ENCODE measurements at places on chromosomes 12 and 14.

DNA sequence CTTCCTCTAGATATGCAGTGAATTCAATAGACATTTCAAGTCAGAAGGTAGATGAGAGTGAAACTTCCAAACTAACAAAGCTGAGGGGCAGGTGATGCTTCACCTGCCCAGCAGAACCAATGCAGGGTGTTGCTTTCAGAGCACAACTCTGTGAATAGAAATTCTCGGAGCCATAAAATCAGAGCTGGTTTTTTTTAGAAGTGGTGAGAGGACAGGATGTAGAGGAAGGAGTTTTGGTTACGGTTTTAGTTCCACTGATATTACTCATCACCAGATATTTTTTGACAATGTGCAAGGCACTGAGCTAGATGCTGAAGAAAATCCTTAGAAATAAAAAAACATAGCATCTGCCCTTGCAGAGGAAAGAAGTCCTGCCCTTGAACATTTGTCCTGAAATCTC, 62.2 kb downstream of the BMP4 start:
- DNase-seq = peak; percentile 46

DNA sequence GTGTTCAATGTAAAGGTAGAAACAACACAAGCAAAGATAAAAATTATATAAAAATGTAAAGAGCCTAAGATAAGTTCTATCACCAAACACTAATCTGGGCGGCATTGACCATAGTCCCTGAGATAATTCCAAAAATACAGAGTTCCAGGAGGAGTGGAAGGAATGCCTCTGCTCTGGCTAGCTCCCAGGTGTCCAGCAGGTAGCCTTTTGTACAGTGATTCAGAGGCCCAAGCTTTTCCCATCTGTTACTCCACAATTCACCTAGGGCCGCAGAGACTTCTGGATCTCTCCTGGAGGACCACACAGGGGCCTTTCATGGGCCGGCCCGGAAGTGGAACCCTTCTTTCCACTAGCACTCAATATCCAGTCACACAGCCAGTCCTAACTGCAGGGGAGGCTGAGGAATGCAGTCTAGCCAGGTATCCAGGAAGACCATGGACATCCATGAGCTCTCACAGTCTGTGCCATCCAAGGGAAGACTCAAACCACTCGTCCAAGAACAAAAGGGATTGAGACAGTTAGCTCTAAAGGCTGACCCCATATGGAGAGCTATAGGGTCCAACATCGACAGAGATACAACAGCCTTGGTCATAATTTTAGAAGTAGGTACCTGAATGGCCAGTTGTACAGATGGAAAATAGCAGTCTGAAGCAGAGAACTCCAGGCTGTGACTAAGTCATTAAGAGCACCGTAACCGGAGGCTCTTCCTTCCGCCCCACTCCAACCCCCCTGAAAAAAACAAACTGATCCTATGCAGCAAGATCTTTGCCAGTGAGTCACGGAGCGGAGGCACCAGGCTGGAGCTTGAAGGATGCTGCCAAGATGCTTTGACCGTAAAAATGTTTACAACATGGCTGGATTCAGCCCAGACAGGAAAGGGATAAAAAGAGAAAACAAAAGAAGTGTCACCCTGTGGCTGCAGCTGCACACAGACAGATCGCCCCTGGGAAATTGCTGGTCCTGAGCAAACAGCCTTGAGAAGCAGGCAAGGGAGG, 204.8 kb downstream of the NUAK1 start:
- DNase-seq = no peak

- DNase-seq = no peak
These were observed 15.9 kb upstream of the PAWR start for GRCh38 chr12:79706676-79707075.

- DNase-seq = no peak
These were observed 87.8 kb downstream of the ZFP36L1 start for GRCh38 chr14:68704736-68705720.

- peak; percentile 42 for DNase-seq
These were observed 87.6 kb downstream of the SEC23A start for GRCh38 chr14:39015360-39015961.

DNA sequence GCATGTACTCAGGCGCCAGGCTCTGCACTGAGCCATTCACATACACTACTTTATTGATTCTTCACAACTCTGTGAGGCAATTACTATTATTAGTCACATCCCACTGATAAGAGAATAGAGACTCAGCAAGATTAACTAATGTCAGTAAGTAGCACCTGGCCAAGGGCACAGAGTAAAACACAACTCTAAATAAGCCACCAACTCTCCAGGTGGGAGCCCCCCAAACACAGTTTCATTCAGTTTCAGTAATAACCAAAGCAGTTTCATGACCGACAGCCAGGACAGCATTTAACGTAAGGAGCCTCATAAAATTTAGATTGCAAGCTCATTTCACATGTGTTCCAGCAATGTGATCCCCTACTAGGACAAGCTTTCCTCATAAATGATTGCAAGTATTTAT, 323.1 kb upstream of the CCDC196 start:
- DNase-seq = no peak

DNA sequence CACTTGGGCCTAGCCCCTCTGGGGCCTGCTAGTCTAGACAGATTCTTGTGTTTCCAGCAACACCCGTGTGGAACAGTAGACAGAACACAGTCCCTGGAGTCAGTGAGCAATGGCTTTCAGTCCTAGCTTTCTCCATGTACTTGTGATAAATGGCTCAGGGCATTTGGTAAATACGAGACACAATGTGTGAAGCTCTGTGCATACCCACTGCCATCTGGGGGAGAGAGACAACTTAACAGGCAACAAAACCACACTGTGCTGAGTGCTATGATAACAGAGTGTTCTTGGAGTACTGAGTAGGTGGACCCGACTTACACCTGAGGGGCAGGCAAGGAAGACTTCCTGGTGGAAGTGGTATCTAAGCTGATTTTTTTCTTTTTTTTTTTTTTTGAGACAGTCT, 86.3 kb upstream of the TBX3 start:
- DNase-seq = no peak

- DNase-seq = no peak
These were observed 51.4 kb upstream of the FZD10 start for GRCh38 chr12:130110914-130111313.

DNA sequence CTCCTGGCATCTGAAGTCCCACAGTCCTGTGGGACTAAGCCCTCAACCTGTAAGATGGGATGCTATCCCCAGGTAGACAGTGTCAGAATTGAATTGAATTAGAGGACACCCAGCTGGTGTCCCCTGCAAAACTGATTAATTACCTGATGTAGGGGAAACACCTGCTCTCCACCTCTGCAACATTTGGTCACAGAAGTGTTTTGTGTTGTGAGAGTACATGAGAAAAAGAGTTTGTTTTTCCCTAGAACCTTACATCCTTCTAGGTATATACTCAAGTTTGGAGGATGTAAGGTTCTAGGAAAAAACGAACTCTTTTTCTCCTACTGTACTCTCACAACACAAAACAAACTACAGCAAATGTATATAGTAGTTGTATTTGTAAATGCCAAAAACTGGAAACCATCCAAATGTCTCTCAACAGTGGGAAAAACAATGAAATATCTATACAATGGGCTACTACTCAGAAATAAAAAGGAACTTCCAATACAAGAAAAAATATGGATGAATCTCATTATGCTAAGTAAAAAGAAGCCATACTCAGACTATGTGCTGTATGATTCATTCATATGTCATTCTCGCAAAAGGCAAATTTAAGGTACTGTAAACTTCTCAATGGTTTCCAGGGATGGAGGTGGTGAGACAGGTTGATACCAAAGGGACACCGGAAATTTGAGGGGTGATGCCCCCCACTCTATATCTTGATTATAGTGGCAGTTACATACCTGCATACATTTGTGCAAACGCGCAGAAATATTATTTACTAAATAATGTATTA, 160.7 kb downstream of the MED13L start:
- DNase-seq = no peak

- DNase-seq = no peak
These were observed 948.8 kb downstream of the TRHDE start for GRCh38 chr12:73220951-73221350.

DNA sequence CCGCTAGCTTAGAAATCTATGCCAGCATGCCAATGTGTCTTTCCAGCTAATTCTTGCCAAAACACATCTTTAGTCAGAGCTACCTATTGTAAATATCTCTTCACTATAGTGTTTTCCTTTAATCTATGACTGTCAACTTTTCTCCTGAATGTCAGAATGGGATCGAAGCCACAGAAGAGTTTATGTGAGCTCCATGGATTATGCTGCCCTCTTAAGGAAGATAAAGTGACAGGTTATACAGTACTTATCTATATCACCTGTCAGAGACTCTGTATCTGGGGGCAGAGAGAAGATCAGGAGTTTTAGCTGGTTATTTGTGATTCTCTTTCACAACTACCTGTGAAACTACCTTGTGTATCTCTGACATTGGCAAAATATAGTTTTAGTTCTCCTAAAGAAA, 204.3 kb upstream of the SEL1L start:
- no peak for DNase-seq

- no peak for DNase-seq
These were observed 126.0 kb downstream of the CHST11 start for GRCh38 chr12:104582739-104583138.

GRCh38 chr12:79547044-79547734, 143.6 kb downstream of the PAWR start:
- no peak for DNase-seq

DNA sequence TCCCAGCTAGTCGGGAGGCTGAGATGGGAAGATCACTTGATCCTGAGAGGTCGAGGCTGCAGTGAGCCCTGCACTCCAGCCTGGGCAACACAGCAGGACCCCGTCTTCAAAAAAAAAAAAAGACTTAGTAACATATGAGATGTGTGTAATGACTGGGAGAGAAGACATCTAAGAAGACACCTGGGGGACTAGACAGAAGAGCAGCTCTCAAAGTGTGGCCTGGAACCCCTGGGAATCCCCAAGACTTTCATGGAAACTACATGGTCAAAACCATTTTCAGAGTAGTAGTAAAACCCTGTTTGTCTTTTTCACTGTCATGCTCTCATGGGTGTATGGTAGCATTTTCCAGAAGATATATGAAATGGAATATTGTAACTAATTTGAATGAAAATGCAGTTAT, 45.3 kb downstream of the R3HDM2 start:
- DNase-seq = no peak

DNA sequence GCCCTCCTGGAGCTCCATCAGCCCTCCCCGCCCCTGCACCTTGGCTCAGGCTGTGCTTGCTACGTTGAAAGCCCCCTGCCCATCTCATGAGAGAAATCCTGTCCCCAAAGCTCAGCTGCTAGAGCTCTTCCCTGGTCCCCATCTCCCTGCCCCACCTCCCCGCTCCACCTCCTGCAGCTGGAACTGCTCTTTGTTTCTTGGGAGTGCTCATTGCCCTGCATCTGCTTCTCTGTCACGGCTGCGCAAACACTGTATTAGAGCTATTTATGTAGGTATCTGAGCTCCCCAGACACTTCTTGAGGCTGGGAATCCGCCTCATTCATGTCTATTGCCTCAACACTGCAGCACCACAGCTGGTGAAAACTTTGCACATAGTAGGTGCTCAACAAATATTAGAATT, 32.8 kb upstream of the PRIMA1 start:
- DNase-seq = no peak

GRCh38 chr12:6929466-6930452, 2.0 kb downstream of the ATN1 start:
- no peak for DNase-seq

- no peak for DNase-seq
These were observed 788 bp upstream of the NGDN start for GRCh38 chr14:23468704-23469126.

GRCh38 chr14:61564618-61565091, 130.7 kb upstream of the HIF1A start:
- no peak for DNase-seq

- no peak for DNase-seq
These were observed 11.9 kb downstream of the TTC9 start for GRCh38 chr14:70653662-70654061.

DNA sequence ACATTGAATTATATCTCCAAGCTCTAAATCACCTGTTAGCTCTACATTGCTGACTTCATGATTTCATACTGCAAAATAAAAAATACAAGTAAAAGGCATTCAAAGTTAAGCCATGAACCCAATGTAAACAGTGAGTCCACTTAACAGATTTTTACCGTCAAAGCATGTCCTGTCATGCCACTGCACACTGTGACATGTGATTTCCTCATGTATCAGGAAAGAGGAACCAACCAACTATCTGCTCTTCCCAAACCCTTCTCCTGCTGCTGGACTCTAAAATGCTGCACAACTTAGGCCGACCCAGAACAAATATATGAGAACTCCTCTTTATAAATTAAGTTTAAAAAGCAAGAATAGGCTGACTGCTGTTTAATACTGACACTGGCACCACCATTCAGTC, 37.5 kb downstream of the TM7SF3 start:
- DNase-seq = no peak

GRCh38 chr14:63996016-63996415, 143.2 kb downstream of the SYNE2 start:
- DNase-seq = no peak

- no peak for DNase-seq
These were observed 287.5 kb downstream of the FOXN3 start for GRCh38 chr14:89129570-89129969.

GRCh38 chr14:51738754-51739153, 87.0 kb downstream of the FRMD6 start:
- DNase-seq = no peak

DNA sequence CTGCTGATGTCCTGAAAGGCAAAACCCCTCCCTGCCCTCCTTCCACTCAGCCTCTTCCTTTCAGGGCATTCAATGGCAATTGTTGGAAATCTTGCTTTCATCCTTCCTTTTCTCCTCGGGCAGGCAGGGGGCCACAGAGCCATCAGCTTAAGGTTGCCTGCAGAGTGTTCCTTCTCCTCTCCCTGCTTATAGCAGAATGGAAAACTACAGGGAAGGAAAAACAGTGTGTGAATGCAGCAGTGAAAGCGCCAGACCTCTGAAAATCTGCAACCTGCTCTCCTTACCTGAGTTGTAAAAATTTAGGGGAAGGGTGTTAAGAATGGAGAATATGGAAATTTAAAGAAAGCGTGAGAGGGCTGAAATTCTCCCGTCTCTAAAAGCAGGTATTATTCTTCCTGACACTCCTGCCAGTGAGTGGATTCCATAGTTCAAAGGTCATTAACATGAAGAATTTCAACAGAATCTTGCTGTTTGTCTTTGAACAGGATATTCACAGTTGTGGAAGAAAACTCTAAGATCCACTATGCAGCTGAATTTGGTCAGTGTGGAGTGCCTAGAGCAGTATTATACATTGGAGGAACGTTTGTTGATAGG, 348.8 kb downstream of the KCNH5 start:
- no peak for DNase-seq

DNA sequence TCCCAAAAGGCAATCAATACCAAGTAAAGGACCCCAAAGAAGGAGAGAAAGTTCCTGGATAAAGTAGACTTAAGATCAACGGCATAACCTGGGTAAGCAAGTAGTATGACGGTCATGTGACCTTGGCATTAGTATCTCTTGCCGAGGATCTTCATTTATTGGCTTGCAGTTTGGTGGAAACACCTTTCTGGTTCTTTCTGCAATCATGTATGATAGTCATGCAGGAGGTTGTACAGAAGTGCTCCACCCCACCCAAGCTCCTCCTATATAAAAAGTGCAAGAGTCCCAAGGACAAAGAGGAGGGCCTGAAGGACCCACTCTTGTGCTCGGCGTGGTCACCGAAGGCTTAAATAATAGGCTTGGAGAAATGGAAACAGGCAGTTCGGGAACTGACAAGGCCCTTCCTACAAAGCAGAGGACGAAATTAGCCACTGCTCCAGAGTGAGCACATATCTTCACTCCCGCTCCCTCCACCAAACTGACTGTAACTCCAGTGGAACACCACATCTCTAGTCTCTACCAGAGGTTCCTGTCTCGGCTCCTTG, 750 bp downstream of the CS start:
- peak; percentile 53 for DNase-seq
